ENCODE measurements at places on chromosomes 4 and X.
A peak's percentile ranks its signal among the peaks of the same experiment; 100 is the strongest.

GRCh38 chrX:9433596-9433995, 31.3 kb upstream of the TBL1X start:
- DNase-seq, result no peak

DNA sequence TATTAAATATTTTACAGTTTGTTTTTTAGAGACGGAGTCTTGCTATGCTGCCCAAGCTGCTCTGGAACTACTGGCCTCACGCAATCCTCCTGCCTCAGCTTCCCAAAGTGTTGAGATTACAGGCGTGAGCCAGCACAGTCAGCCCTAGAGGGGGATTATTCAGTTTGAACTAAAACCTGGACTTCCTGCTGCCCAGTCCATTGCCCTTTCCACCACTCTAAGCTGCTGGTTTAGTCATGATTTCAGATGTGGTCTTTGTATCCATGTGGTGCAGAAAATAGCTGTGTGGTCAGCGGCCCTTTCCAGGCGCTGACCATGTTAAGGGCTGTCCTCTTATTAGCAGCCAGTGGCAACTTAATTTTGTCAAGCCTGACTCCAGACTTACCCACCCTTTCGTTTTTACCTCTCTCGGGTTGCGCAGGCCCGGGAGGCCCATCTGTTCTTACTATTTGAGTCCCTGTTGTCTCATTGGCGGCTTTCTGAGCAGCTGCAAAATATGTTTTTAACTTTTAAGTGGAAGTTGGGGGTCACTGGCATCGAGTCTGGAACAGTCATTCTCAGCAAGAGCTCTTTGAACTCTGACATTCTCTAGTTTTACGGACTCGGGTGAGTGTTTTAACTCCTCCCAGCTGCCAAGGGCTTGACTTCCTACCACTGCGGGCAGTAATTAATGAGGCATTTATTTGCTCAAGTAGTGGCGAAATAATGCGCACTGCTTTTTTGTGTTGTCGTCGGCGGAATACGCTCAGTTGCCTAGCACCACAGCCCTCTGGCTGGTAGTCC, 773 bp upstream of the VMA21 start:
- DNase-seq, result peak; percentile 86

- DNase-seq, result no peak
These were observed 20.7 kb upstream of the BCLAF3 start for GRCh38 chrX:20011608-20012007.

GRCh38 chr4:620851-621261, 4.5 kb upstream of the PDE6B start:
- no peak for DNase-seq

DNA sequence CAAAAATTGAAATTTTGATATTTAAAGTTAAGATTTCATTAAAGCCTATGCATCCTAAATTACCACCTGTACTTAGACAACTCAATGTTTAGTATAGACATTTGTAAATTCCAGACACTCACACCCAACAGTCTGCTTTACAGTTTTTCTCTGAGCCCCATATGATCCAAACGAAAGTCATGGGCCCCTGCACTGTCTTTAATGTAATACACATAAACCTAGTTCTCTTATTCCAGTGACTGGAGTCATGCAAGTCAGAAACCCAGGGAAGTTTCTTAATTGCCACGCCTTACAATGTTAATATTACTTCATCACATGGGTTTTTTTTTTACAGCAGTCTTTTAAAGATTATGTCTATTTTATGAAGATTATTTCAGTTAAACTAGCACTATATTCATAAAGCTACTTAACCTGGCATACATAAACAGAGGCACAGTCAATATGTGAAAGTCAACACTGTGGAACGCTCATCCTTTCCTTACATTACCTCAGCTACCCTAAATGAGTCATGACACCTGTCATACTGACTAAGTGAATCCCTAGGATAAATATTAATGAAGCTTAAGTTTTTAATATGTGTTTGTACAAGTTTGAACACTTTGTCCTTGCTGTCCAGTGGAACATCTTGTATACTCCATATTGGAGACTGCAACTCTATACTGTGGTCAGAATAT, 67.7 kb upstream of the H2AZ1 start:
- DNase-seq, result no peak

GRCh38 chr4:168631241-168632162, 134.7 kb downstream of the PALLD start:
- peak; percentile 56 for DNase-seq

DNA sequence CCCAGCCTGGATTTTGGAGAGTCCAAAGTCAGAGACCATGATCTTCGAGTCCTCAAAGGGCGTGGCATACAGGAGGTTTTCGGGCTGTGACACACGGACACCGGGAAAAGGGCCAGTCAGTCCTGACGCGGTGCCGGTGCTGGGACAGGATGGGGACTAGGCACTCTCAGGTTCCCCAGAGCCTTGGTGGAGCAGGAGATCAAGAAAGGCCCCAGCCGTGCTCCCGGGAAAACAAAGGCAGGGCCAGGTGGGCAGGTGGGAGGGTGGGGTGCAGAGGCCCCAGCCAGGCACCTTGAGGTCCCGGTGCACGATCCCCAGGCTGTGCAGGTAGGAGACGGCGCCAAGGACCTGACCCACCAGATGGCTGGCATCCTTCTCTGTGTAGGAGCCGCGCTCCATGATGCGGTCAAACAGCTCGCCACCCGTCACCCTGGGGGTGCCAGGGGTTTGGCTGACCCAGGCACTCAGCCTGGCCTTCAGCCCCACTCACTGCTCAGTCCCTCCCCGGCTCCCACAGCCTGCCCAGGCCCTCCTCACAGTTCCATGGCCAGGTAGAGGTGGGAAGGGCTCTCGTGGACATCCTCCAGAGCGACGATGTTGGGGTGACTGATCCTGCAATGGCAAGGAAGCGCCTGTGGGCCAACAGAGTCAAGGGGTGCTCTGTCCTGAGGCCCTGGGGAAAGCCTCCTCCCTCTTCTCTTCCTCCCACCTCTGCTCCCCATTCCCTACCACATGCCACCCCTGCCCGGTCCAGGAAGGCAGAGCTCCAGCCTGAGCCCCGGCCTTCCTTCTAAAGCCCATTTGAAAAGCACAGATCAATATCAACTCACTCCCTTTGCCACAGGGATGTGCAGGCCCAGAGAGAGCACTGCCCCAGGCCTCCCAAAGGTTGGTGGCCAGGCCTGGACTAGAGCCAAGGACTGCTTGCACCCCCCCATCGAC, 1.8 kb downstream of the PNCK start:
- DNase-seq, result no peak

DNA sequence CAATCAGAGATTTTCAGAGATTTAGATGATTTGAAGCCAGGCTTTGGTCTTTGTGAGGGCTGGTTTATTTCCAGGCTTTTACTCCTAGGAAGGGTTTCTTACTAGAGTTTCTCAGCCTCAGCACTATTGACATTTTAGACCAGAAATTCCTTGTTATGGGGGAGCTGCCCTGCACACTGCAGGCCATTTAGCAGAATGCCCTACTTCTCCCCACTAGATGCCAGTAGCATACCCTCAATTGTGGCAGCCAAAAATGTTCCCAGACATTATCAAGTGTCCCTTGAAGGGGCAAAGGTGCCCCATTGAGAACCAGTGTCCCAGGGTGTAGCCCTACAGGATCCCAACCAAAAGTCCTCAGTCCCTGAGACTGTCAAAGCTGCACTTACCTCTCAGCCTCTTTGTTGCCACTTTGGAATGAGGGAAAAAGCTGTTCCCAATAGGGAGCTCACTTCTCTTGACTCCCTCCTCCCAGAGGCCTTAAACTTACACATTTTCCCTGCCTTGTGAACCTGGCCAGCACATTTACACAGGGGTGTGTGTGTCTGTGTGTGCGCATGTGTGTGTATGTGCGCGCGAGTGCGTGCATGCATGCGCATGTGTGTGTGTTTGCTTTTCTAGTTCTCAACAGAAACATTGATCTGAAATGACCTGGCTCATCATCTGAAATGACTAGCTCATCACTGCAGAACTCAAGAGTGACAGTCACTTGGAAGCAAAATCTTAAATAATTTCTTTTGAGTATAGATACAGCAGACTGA, 231.4 kb downstream of the QDPR start:
- DNase-seq, result no peak

GRCh38 chr4:186149872-186150271, 41.5 kb upstream of the CYP4V2 start:
- no peak for DNase-seq

GRCh38 chr4:139533511-139533910, 22.5 kb downstream of the SETD7 start:
- no peak for DNase-seq

DNA sequence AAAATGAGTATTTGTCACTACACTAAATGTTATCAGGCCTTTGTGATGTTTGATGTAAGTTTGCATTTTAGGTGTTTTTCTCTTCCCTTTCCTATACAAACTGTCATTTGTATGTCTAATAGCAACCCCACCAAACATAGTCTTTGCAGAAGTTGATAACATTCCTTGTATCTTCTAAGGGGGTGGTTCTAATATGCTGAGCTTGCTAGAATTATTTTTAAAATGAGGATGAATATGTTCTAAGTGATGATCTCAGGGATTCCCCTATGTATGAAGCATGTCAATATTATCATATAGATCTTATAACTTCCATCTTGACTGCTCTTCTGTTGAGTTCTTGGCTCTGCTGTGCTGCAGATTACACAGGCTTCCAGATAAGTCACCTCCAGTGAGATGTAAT, 3.1 kb downstream of the CHM start:
- no peak for DNase-seq

DNA sequence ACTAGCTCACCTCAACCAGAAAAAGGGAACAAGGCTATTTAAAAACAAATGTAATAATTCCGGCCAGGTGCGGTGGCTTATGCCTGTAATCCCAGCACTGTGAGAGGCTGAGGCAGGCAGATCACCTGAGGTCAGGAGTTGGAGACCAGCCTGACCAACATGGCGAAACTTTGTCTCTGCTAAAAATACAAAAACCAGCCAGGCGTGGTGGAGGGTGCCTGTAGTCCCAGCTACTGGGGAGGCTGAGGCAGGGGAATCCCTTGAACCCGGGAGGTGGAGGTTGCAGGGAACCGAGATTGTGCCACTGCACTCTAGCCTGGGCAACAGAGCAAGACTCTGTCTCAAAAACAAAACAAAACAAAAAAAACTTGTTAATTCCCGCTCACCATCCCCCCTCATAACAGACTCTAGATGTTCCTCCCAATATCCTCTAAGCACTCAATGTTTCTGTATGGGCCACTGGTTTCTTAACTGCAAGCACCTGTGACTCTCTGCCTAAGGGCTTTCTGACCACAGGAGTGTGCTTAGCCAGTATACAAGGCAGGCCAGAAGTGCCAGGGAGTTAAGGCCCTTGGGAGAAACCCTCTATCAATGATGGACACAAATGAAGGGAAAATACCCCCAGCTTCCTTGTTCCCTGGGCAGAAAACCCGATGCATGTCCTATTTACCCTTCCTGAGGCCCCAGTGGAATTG, 21.0 kb upstream of the THOC2 start:
- no peak for DNase-seq
